AG04450 (cell line): ENCODE measurements at places on chromosomes 3 and 15. TPM values are rescaled to one million over a fixed set of nuclear protein-coding genes. Genes with fewer than 3 reads are reported as not detected.
A peak's percentile ranks its signal among the peaks of the same experiment; 100 is the strongest.

- DNase-seq, result no peak
These were observed 79.0 kb downstream of the NR2F2 start for GRCh38 chr15:96409215-96410138.

Gene IMPG2
- polyA plus RNA-seq, result 0.17 and 0.19 TPM in 2 replicates

DNA sequence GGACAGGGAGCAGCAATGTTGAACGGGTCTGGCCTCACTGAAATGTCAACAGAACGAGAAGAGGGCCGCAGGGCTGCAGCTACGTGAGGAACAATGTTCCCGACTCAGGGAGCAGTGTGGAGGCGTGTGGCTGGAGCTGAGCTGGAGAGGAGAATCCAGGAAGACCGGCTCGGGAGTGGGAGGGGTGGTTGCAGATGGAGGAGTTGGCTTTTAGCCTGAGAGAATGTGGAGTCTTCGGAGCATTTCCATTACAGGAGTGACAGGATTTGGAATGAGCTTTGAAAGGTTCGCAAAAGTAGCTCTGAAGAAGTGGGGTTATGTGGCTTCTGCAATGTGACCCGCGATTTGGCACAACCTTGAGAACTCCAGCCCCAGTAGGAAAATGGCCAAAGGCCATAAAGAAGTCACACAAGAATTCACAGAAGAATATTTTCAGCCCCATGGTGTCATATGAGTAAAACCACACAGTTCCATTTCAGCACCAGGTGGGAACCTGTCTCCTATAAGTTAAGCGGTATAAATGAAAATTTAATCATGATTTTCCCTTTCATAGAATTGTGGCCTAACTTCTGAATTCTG is 78.8 kb upstream of the NSMCE3 start:
- DNase-seq, result peak; percentile 2

Gene CKMT1A
- not detected in 2 replicates for polyA plus RNA-seq

Gene CYP1A2
- not detected in 2 replicates for polyA plus RNA-seq

GRCh38 chr3:119664850-119665379 is 4.5 kb upstream of the POPDC2 start:
- DNase-seq, result no peak

DNA sequence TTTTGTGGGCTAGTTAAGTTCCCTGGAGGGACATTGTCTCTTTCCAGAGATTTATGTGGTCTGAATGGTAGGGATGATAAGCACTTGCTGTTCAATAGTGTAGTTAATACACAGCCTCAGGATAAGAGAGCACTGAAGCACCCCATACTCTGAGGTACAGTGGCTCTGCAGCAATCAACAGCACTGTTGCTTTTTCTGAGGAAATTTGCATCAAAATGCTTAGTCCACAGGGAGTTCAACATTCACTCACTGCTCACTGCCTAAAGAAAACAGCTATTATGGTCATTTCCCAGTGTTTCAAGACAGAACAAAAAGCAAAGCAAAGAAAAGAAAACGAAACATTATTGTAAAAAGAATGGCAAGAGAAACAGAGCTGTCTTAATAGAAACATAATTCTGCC is 441.9 kb downstream of the PLOD2 start:
- no peak for DNase-seq

DNA sequence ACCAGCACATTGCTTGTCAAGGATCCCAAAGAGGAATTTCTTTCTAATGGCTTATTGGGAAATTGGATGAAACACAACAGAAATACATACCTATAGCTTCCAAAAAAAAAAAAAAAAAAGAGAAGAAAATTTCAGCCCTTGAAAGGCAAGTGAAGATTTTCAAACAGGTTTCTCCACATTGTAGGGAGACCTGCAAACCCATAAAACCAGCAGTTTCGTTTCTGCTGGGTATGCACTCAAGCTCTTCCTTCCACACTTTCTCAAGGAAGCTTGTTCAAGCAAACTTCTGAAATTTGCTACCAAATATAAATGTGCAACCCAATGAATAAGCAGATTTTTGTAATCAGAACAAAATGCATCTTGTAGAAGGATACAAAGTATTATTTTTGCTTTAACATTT is 15.9 kb upstream of the SH3BP5 start:
- no peak for DNase-seq

Gene PDZRN3
- 14.7 and 22.7 TPM in 2 replicates for polyA plus RNA-seq

DNA sequence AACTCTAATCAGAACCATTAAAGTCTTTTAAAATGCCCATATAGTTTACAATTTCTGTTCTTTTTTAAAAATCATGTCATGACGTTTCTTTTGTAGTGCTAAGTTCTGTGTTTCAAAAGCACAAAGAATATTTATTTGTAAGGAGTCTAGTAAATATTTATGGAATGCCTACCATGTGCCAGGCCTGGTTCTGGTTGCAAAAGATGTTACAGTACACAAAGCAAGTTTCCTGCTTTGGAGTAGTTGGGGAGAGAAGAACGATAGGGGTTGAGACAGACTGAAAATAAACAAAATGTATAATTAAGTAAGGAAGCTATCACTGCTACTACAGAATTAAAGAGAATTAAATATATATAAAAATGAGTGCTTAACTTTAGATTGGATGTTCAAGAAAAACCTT is 86.8 kb upstream of the CMSS1 start:
- DNase-seq, result no peak

DNA sequence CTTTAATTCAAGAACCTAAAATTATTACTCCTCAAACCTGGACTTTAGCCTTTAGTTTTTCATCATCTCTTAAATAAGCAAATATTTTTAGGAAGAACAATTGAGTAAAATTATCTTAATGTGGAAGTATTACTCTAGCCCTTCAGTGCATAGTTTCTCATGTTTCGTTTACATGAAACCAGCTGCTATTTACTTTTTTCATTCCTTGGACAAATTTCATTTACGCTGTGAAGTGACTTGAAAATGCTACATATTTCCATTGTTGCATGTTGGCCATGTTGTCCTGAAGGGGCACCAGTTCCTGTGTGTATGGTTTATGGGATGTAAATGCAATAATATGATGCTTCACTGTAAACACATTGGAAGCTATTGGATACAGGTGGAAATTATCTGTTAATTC is 49.9 kb downstream of the SLC25A26 start:
- peak; percentile 53 for DNase-seq

DNA sequence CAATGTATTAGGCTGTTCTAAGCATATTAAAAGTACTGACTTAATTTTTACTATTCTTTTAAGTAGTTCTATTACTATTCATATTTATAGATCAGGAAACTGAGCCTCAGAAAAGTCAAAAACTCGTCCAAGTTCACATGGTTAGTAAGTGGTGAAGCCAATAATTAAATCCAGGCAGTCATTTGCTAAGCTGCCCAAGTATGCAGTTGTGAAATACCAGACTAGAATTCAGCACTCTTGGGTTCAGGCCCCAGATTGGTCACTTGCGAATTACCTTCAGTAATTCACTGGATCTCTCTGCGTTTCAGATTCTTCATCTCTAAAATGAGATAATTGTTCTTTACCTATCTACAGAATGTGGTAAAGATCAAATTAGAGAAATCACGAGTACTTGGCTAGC is 161.9 kb upstream of the CADPS start:
- DNase-seq, result no peak
